ENCODE measurements at places on chromosomes 5 and 9. TPM values are rescaled to one million over a fixed set of nuclear protein-coding genes. Genes with fewer than 3 reads are reported as not detected.

DNA sequence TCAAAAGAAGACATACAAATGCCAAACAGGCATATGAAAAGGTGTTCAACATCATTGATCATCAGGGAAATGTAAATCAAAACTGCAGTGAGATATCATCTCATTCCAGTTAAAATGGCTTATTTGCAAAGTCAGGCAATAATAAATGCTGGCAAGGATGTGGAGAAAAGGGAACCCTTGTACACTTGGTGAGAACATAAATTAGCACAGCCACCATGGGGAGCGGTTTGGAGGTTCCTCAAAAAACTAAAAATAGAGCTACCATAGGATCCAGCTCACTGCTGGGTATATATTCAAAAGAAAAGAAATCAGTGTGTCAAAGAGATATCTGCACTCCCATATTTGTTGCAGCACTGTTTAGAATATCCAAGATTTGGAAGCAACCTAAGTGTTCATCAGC lies 50.3 kb downstream of the AP3S1 start:
- no peak for DNase-seq

DNA sequence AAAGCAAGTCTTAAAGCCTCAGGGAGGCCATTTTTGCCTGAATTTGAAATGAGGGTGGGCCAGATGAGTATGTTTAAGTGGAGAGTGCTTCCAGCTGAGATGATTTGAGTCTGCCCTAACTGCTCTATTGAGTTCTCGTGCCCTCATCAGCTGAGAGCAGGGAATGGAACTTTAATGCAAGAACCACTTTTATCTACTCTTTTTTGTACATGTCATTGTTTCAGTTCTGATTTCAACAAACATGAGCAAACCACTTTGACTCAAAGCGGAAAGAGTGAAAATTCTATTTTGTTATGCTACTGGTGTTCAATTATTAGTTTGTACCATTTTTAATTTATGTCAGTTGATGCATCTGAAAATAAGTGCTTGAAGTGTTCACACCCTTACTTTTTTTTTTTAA lies 35.8 kb downstream of the DCAF10 start:
- DNase-seq: no peak

- DNase-seq: no peak
Measured at GRCh38 chr9:86722706-86723075, 224.6 kb downstream of the GAS1 start.

- no peak for DNase-seq
Measured at GRCh38 chr5:168734119-168734518, 155.0 kb upstream of the PANK3 start.

- DNase-seq: no peak
Measured at GRCh38 chr9:6132650-6133049, 83.0 kb upstream of the IL33 start.

Gene SAP30L
- 17.6 TPM for polyA plus RNA-seq

Gene SLC25A2
- polyA plus RNA-seq: not detected

All from IMR-90 (cell line).